Left cardiac atrium (tissue), 4 donors: ENCODE measurements at places on chromosomes 4 and X.

DNA sequence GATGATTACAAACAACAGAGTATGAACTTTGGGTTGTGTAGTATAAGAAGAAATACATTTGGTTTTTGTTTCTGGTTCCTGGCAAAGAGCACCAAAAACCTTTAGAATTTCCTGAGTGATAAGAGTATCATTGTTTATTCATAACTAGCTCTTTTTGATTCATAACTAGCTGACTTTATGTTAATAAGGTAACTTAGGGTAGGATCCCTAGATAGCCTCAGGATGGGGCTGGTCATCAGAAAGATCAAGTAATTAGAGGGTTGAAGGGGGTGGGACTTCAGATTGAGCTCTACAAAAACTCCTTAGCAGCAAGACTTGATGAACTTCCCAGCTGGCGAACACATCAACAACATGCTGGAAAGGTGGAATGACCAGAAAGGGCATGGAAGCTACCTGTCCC, 166.5 kb downstream of the SCFD2 start:
- no peak for DNase-seq

GRCh38 chr4:125104616-125105015, 210.1 kb upstream of the FAT4 start:
- DNase-seq: no peak

- peak; percentile 62 for DNase-seq
Measured at GRCh38 chr4:38759113-38759789, 23.5 kb downstream of the TLR10 start.

DNA sequence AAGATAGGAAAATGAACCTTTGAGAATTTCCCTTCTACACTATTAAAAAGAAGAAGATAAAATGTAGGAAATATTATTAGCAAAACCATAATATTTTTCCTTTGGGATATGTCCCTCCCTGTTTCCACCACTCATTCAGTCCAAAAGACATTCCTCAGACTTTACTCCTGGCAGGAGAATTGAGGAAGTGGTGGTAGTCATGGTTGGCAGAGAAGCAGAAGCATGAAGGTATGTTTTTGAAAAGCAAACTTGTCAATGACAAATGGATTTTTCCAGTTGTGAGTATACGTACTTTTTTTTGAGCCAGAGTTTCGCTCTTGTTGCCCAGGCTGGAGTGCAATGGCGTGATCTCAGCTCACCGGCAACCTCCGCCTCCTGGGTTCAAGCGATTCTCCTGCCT, 13.7 kb downstream of the STAG2 start:
- DNase-seq: no peak

- peak; percentile 52 for DNase-seq
Measured at GRCh38 chrX:45515262-45516215, 314.9 kb upstream of the DIPK2B start.

DNA sequence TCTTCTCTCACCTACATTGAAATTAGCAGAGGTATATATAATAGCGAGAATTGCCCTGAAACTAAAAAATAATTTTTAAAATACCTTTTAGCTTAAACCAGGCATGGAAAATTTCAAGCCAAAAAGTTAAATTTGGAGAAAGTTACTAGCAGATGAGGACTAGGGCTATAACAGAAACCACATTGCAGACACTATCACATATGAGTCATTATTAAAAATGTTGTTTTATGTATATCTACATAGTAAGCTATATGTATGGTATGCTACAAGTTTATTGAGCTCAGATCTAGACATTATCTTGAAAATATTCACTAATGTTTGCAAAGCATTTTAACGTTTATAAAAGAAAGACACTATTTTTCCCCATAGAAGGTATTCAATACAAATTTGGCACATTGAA, 147.8 kb downstream of the PAPSS1 start:
- no peak for DNase-seq
